T-helper 17 cell (primary cell): ENCODE measurements at places on chromosomes 6 and 20.

DNA sequence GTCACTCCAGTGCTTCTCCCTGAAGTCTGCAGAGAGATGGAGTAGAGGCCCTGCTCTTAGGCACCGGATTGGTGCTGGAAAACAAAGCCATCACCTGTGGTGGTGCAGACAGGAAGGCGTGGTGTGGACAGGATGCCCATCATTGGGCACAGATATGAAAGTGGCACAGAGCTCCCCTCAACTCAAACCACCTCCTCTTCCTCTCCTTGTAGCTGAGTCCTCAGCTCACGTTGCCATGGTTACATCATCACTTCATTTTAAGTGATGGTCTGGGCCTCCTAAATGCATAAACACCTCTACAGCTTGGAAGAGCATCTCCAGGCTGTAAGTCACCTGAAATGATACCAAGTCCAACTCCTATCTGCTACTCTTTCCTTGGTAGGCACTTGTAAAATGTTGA, 8.0 kb upstream of the RTF2 start:
- DNase-seq, result peak; percentile 17

DNA sequence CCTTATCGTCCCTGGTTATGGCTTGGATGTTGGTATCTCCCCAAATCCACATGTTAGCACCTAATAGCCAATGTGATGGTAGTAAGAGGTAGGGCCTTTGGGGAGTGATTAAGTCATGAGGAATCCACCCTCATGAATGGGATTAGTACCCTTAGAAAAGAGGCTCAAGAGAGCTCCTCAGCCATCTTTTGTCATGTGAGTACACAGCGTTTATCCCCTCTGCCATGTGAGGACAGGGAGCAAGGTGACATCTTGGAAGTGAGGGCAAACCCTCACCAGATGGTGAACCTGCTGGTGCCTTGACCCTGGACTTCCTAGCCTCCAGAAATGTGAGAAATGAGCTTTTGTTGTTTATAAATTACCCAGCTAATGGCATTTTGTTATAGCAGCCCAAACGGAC, 16.1 kb upstream of the SIRPB2 start:
- DNase-seq, result no peak

- DNase-seq, result no peak
Measured at GRCh38 chr20:61280217-61280980, 28.3 kb downstream of the CDH4 start.

DNA sequence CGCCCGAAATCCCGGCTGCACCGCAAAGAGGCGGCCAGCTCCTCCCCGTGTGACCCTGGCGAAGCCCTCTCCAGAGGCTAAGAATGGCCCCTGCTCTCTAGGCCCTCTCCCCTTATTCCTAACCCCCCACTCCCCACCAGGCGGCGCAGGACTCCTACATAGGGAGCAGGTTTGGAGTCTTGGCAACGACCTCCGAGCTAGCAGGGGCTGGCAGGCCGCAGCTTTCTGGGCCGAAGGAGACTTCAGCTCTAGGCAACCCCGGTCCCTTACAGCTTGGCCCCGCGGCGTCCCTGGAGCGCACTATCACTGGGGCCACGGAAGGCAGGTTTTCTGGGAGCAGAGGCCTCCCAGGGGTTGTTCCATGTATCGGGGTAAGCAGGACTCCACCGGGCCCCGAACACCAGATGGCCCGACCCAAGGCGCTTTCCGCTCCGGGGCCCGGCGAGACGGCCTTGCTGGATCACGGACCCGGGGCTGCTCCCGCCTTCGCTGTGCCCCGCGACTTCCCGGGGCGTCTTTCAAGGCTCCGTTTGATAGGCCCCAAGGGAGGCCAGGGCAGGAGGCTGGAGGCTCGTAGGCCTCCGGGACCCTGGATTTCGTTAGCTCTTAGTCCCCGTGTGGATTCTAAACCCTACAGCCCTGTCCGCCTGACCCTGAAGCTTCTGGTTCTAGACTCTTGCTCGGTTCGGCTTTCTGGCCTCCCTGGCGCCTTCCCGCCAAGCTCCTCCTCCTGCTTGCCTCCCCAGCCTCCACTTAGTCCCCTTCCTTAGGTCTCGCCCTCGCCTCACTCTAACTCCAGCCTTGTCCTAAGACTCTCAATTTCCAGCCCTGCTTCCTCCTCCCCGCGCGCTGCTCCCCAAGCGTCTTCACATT, 1.9 kb downstream of the SLC32A1 start:
- DNase-seq, result no peak

GRCh38 chr6:3385660-3386151, 71.1 kb downstream of the SLC22A23 start:
- DNase-seq, result no peak

DNA sequence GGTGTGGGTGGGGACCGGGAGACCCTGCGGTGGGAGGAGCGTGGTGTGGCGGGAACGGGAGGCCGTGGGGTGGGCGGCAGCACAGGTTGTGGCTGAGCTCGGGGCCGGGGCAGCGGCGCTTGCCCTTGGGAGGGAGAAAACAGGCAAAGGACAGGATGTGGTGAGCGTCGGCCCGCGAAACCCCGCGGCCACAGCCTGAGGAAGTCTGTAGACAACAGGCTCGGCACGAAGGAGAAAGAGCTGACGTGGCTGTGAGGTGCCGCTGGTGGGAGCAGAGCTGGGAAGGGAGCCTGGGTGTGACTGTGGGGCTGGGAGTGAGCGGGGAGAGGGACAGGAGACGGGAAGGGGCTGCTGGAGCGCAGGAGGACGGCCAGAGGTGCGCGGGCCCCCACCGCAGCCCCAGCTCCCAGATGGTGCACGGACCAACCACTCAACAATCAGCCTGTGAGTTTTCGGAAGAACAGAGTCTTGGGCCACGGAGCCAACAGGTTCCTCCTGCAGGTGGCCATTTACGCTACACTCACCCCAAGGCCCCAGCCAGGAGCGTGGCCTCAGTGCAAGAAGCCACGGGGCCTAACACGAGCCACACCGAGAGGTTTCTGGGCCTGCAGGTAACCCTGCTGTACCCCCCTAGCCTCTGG, 202.8 kb downstream of the DLL1 start:
- no peak for DNase-seq

DNA sequence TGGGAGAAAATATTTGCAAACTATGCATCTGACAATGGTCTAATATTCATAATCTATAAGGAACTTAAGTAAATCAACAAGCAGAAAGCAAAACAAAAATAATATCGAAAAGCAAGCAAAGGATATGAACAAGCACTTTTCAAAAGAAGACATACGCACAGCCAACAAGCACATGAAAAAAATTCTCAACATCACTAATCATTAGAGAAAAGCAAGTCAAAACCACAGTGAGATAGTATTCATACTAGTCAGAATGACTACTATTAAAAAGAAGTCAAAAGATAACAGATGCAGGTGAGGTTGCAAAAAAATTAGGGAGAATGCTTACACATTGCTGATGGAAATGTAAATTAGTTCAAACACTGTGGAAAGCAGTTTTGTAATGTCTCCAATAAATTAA, 410.2 kb downstream of the MMUT start:
- DNase-seq, result no peak

- no peak for DNase-seq
Measured at GRCh38 chr6:2639896-2640295, 110.8 kb downstream of the MYLK4 start.

DNA sequence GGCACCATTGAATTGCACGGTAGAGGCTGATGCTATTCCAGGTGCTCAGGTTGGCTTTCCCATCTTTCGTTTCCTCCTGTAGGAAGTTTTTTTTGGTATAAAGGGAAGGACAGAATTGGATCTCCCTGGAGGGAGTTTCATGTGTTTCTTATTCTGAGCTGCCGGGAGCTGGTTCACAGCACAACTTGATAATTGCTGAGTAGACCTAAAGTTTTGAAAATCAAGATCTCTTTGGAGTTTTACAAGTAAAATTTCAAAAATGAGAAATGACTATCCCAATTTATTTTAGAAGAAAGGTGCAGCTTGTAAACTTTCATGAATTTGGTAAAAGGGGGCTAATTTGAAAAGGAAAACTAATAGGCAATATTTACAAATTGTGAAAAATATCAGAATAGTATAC, 125.2 kb upstream of the ESR1 start:
- DNase-seq, result no peak

- no peak for DNase-seq
Measured at GRCh38 chr6:169709293-169709692, 7.4 kb downstream of the C6orf120 start.

DNA sequence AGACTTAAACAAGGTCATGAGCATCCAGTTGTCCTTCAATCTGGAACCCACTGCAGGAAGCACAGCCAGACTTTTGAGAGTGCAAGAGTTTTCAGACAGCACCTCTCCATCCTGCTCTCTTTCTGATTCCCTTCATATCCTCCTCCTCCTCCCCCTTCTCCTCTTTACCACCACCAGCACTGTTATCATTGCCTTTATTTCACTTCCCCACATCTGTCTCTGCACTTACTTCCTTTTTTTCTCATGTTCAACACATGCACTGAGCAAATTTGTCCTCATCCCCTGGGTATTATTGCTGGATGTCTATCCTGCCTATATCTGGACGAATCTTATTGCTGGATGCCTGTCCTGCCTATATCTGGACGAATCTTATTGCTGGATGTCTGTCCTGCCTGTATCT, 554.8 kb downstream of the DHX35 start:
- DNase-seq, result no peak

GRCh38 chr6:112225691-112226090, 28.7 kb downstream of the LAMA4 start:
- no peak for DNase-seq

- no peak for DNase-seq
Measured at GRCh38 chr6:13421425-13422059, 65.9 kb downstream of the GFOD1 start.

GRCh38 chr6:37314487-37315156, 39.2 kb upstream of the RNF8 start:
- no peak for DNase-seq

DNA sequence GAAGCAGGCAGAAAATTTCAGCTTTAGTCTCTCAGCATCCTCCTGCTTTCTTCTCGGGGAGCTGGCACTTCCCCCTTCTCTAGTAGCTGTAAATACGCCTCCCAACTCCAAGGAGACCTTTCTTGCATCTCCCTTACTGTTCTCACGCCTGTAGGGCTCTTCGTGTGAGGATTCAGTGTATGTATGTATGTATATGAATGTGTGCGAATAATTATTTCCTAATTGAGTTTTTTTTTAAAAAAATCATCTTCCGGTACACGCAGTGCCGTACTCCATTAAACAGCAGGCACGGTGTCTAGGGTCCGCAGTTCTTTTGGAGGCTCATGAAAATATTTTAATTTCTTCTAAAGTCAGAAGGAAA, 85.4 kb downstream of the HFE start:
- no peak for DNase-seq
